Stimulated activated CD8-positive, alpha-beta memory T cell treated with anti-CD3 and anti-CD28 coated beads, Interleukin-7, amount 100 ng/mL, for 48 hours (primary cell): ENCODE measurements at places on chromosomes 2 and 18.

GRCh38 chr2:165635532-165635931 lies 158.5 kb downstream of the GALNT3 start:
- no peak for DNase-seq

- DNase-seq = peak; percentile 17
Measured at GRCh38 chr2:157743051-157743450, 114.4 kb upstream of the ACVR1C start.

- no peak for DNase-seq
Measured at GRCh38 chr18:45678850-45679249, 45.1 kb upstream of the SLC14A1 start.

- no peak for DNase-seq
Measured at GRCh38 chr18:55483266-55483871, 104.6 kb downstream of the TCF4 start.

DNA sequence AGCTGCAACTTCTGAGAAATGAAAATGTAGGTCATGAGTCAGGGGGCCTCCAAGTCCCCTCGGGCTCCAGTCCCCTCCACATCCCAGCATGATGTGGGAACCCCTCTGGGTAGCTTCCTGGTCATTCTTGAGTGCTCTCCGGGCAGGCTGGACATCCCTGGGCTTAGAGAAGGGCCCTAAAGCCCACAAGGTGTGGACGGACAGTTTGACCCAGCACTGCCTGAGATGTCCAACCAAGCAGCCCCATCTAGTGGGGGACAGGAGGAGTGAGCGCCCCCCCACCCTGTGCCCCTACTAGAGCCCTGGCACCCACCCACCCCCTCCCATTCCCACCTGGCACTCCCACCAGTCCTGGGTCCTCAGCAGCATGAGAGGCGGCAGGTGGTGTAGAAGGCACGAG lies 46.0 kb downstream of the CYP27C1 start:
- DNase-seq = no peak

DNA sequence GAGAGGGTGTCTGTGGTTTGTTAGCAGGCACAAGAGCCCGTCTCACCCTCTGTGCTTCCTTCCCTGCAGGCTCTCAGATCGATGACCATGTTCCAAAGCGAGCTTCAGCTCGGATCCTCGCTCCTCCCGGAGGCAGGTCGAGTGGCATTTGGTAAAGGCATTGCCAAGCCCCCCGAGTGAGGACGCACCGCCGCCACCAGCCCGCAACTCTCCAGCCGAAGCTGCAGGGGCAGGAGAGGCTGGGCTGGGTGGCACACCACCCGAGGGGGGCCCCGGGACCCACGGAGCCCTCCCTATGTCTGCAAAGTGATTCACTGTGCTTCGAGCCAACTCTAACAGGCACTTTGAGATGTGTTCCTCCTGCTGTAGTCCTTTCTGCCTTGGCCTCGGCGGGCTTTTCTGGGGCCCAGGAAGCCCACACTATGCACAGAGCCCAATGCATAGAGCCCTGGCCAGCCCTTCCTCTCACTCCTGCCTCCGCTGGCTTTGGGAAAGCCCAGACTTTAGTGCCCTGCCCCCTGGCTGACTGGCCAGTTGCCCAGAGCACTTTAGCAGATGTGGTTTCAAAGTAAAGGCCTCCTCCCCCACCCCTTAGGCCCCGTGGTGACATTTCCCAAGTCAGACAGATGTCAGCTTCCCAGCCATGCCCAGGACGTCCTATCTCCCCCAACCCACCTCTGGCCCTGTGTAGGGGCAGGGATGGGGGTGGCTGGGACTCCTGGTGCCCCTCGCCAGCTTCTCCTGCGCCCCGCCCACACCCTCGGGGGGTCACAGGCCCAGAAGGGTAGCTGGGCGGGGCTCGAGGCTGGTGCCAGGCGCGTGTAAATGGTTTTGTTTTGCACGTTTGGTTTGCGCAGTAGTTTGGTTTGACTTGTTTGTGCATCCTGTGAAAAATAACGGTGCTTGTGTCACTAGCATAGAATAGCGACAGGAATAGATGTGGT lies 23.3 kb upstream of the MAPRE3 start:
- DNase-seq = no peak

DNA sequence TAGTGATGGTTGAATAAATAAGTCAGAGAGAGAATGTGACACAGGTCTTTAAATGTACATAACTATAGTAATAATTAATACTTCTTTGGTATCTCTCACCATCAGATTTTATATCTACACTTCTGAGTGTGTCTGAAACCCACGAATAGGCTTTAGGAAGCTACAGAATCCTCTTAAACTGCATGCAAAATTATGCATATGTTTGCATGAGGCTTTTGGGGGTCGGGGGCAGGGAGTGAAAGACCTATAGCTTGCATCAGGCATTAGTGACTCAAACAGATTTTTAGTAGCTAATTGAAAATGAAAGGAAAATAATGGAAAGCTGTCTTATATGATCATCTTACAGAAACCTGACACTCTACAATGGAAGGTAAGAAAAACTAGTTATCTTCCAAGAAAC lies 14.9 kb downstream of the LRPPRC start:
- no peak for DNase-seq
